Anterior cingulate cortex (tissue), 58 donors: ENCODE measurements at places on chromosomes 7 and 10.
A peak's percentile ranks its signal among the peaks of the same experiment; 100 is the strongest.

DNA sequence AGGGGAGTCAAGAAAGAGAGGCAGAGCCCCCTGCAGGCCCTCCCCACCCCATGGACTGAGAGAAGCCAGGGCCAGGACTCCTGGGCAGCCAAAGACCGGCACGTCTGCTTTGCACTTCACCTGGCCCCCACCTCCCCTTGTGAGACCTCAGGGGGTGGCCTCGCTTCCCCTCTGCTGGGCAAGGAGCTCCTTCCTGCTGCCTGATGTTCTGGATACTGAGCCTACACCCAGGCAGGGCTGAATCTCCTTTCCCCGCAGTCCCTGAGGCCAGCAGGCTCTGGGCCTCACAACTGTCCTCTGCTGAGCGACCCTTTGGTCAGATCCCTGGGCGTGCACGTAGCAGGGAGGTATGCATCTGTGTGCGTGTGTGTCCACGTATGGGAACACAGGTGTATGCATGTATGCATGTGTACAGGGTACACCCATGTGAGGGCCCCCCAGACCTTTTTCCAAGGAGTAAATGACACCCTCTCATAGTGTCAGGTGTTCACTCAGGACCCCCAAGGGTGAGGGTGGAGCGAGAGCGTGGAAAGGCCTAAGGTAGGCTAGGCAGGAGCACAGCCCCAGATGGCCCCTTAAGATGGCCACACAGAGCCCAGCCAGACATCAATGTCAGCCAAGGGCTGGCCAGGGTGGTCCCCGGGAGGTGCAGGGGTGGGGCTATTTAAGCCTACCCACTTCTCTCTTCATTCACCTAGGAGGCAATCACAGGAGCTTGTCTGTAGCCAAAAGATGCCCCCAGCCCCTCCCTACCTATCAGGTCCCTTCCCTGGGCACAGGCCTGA, 1.9 kb upstream of the RET start:
- DNase-seq = no peak

DNA sequence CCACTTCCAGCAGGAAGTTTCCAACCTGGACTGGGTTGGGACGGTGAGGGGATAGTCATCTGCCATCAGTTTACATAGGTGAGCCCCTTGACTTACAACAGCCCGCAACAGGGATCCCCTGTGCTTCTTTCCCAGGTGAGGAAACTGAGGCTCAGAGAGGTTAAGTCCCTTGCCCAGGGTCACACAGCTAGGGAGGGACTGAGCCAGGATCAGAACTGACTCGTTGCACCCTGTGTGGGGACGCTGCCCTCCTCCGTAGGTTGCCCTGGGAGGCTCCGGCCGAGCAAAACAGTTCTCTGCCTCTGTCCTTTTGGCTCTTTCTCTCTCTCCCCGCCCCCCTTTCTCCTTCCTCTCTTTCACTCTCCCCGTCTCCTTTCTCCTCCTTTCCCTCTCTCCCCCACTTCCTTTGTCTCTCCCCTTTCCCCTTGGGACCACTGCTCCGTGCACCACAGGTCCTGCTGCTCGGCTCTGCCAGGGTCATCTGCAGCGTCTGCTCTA, 117.4 kb upstream of the PPIF start:
- no peak for DNase-seq

GRCh38 chr10:72862957-72863356, 30.6 kb upstream of the OIT3 start:
- no peak for DNase-seq

- no peak for DNase-seq
Measured at GRCh38 chr10:82815680-82816079, 940.7 kb downstream of the NRG3 start.

DNA sequence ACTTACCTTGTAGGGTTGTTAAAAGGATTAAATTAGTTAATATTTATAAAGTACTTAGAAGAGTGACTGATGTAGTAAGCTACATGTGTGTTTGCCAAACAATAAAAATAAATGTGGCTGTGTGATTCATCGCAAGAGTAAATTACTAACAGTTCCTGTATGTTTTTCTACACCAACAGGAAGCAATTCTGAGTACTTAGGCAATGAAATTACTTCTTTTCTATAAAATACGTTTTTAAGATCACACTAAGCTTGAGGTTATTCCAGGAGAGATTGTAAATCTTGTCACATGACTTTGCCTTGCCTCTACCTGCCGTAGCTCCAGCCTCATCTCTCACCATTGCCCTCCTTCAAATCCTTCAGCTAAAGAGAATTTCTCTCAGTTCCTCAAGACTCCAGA, 18.1 kb upstream of the GSTK1 start:
- no peak for DNase-seq

DNA sequence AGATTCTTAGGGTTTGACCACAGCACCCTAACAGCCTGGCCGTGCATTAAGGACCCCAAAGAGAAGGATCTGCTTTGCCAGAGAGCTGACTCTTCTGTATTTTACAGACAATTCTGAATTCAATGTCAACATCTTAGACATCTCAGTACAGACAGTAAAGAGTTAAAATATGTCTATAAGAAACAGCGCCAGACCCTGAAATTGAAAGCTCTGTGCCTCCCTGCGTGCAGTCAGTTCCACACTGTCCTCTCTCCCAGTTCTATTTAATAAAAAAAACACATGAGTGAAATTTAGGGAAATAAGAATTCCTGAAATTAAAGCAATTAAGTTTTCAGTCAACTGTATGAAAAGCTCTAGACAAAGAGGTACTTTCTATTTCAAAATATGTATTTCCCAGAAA, 45.1 kb downstream of the MET start:
- no peak for DNase-seq

DNA sequence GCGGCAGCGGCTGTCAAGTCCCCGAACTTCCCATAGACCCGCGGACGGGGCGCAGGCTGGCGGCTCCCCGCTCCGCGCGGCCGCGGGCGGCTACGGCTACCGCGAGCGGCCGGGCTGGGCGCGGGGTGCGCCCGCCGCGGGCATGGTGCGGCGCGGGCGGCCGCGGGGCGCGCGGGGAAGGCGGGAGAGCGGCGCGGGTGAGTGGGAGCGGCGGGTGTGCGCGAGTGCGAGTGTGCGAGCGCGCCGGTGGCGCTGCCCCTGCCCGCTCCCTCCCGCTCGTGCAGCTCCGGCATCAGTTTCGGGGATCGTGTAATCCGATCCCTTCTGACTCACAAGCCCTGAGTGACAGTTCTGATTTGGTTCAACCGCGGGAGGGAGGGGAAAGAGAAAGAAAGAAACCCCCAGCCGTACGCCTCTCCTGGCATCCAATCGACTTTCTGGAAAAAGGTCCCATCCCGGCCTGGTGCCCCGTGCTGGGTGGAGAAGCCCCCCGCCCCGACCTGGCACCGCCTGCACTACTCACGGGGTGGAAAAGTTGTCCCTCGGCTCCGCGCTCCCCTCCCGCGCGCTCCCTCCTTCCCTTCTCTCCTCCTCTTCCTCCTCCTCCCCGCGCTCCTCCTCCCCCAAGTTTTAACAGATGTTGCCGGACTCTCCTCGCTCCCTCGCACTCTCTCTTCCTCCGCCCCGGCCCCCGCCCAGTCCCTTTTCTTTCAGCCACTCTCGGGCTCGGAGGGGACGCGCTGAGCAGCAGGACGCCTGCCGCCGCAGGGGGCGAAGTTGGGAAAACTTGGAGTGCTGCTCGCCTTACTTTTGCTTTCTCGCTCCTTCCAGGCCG, at the start of gene GLI3:
Gene GLI3, minus strand, starts transcription at position 234 of the 835 bp plus-strand sequence. CDS start 13,956 bp downstream, outside the sequence.
- peak; percentile 34 for DNase-seq

DNA sequence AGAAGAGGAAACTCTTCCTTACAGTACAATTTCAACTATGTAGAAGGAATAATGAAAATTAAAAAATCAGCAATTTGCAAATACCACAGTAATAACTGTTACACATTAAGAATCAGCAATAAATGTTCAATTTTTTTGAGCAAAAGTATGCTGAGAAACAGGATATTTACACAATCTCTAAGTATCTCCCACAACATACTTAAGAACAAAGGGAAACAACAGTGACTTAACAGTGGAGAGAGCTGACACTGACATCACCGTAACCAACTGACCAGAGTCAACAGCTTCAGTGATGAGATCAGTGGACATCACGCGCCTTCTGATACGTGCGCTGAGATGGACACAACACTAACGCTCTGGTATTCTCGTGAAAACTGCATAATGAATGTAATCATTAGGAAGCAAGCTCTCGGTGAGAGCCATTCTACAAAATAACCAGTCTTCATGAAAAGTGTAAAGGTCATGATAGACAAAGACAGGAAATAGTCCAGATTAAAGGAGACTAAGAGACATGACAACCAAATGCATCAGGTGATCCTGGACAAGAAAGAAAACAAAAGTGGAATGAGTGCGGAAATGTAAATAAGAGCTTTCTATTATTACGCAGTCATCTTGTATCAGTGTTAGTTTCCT, 82.6 kb downstream of the PIP4K2A start:
- peak; percentile 75 for DNase-seq

- no peak for DNase-seq
Measured at GRCh38 chr7:128859232-128860157, 3.2 kb upstream of the ATP6V1F start.

DNA sequence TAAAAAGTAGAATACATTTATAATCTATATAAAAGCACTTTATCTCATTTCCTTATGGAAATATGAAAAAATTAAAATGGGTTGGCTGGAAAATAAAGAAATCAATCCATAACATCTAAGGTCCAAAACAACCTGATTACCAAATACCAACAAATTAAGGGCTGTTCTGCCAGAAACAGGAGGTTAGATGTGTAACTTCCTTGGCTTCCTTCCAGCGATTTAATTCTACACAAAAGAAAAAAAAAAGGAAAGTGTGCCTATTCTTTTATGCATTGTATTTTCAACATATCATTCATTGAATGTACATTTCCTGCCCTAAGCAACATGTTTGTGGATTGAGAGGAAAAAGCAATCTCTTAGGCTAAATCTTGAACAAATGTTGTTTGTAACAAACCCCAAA, 36.2 kb upstream of the USP6NL start:
- DNase-seq = no peak

GRCh38 chr10:36721871-36722270, 403.5 kb upstream of the ANKRD30A start:
- no peak for DNase-seq

DNA sequence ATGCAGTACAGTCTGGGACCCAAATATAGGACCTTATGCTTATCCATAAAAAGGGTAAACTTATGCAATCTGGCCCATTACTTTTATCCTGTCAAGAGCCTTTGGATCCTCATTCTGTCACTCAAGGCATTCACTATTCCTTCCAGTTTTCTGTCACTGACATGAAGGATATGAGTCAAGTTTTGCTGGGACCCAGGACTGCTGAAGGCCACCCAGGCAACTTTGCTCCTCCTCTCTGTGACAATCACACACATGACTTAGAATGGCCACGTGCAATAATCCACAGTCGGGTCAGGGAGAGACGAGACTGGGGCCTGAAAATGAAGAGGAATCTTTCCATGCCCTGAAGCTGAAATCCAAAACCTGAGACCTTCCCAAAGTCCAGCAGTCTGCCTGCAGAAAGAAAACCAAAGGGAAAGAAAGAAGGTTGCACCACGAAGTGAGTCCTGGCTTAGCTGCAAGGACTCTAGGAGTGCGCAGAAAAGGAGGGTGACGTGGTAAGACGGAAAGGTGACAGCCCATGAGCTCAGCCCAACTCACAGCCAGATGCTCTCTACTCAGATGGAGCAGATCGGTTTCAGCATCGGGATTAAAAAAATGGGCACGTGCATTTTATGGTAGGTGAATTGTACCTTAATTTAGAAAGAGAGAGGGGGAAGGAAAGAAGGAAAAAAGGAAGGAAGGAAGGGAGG, 67.2 kb downstream of the VOPP1 start:
- no peak for DNase-seq

GRCh38 chr10:110326351-110327032, 21.8 kb upstream of the SMNDC1 start:
- DNase-seq = no peak

- DNase-seq = no peak
Measured at GRCh38 chr10:113357681-113358300, 195.1 kb upstream of the HABP2 start.

GRCh38 chr10:7122561-7122960, 288.3 kb downstream of the SFMBT2 start:
- no peak for DNase-seq

DNA sequence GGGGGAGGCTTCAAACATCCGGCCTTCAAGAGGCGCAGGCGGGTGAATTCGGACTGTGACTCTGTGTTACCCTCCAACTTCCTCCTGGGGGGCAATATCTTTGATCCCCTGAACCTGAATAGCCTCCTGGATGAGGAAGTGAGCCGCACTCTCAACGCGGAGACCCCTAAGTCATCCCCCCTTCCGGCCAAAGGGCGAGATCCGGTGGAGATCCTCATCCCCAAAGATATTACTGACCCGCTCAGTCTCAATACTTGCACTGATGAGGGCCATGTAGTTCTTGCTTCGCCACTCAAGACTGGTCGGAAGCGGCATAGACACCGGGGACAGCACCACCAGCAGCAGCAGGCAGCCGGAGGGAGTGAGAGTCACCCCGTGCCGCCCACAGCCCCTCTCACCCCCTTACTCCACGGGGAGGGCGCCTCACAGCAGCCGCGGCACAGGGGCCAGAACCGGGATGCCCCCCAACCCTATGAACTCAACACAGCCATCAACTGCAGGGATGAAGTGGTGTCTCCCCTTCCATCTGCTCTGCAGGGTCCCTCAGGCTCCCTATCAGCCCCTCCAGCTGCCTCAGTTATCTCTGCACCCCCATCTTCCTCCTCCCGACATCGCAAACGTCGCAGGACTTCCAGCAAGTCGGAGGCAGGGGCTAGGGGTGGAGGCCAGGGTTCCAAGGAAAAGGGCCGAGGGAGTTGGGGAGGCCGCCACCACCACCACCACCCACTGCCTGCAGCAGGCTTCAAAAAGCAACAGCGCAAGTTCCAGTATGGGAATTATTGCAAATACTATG, 1.1 kb downstream of the MEPCE start:
- DNase-seq = no peak

DNA sequence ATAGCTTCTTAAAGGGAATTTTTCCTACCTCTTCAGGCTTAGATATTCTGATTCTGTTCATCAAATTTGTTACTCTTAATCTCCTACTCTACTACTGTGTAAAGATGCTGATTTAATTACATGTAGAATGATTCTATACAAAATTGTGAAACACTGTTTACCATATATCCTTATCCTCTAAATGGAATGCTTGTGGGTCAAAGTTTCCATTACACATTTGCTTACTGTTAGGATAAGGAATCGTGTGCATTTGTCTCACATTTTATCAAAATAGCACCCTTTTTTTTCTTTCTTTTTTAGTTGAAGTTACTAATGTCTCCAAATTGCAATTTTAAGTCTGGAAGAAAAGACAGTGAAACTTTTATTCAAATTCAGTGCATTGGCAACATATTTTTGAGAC, 65.3 kb downstream of the TFEC start:
- no peak for DNase-seq

GRCh38 chr10:75170215-75170614, 40.4 kb upstream of the VDAC2 start:
- no peak for DNase-seq

- DNase-seq = peak; percentile 64
Measured at GRCh38 chr7:51123322-51124019, 193.1 kb downstream of the COBL start.

- DNase-seq = peak; percentile 88
Measured at GRCh38 chr7:141737836-141738591, at the start of gene SSBP1. SSBP1 (plus strand) TSS chr7:141738358; CDS start chr7:141739167, 809 bp downstream.
